ENCODE measurements at places on chromosomes 2 and 18.

- no peak for DNase-seq
Measured at GRCh38 chr2:190663839-190664238, 15.0 kb downstream of the NAB1 start.

DNA sequence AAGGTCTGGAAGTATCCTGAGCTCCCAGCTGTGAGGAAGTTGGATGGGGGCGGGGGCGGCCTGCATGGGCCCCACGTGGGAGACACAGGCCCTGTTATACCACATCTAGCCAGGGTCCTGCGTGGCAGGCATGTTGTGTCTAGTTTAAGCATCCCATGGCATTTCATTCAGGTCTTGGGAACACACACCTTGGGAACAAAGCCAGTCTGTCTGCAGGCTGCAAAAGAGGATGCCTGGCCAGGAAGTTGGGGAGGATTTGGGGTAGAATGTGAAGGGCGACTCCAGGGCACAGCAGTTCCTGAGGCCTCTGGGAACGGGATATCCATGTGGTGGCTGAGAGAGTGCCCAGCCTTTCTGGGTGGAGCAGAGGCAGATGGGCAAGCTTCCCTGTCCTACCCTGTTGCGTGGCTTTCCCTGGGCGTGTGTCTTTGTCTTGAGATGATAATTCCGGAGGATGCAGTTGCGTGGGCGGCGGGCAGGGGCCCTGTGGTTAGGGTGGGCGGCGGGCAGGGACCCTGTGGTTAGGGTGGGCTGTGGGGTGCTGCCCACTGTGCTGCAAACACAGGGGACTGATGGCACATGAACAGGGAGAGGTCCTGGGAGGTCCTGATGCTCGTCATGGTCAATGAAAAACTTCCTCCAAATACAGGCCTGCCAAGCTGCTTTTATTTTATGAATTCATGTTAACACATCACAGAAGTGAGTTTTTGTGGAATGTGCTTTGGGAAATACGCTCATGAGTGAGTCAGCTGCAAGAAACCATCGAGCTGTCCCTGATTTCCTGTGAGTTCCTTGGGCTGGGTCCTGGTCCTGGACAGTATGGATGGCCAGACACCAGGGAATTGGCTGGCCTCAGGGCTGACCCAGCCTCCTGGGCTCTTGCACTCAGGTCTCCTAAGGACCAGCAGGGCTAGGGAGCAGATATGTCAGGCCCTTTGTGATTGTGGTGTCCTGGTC, 90.0 kb upstream of the HS6ST1 start:
- DNase-seq = peak; percentile 35

DNA sequence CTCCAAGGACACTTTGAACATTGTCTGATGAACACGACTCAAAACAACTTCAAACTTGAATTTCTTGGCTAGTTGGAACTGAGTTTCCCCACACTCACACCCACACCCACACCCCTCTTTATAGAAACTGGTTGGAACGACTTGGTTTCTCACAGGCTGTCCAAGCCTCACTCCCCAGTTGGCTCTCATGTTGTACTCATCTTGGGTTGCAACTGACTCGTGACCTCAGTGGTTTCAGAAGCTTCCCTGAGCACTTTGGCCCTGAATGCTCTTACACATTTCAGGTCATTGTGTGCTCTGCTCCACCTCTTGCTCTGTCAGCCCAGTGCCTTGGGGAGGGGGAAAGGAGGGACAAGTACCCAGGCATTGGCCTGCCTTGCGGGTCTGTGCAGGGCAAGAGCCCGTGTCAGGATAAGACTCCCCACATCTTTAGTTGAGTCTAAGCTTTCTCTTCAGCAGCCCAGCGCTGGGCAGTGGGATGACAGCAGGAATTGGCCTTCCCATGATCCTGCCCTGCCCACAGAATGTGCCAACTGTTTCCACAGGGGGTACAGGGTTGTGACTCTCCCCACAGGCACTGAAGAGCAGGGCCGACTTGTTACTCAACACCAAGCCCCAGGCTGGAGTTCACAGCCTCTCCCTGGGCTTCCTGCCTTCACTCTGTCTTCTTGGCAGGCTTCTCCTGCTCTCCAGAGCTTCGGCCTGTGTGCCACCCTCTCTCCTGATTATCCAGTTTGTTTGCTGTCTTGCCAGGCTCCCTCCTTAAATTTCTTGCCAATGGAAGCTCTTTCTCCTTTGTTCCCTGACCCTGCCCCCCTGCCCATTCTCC, 104.6 kb downstream of the RTN4 start:
- DNase-seq = no peak

GRCh38 chr2:16167870-16168426, 227.6 kb downstream of the MYCN start:
- DNase-seq = no peak

All from kidney glomerular epithelial cell (primary cell).